ENCODE measurements at places on chromosomes 6 and 20.

GRCh38 chr6:31791324-31792089 lies 4.0 kb downstream of the VARS1 start:
- peak; percentile 31 for DNase-seq

- DNase-seq: no peak
Observed at GRCh38 chr6:43522547-43523261, 5.8 kb downstream of the POLR1C start.

- DNase-seq: no peak
Observed at GRCh38 chr6:167906899-167907298, 80.2 kb downstream of the AFDN start.

DNA sequence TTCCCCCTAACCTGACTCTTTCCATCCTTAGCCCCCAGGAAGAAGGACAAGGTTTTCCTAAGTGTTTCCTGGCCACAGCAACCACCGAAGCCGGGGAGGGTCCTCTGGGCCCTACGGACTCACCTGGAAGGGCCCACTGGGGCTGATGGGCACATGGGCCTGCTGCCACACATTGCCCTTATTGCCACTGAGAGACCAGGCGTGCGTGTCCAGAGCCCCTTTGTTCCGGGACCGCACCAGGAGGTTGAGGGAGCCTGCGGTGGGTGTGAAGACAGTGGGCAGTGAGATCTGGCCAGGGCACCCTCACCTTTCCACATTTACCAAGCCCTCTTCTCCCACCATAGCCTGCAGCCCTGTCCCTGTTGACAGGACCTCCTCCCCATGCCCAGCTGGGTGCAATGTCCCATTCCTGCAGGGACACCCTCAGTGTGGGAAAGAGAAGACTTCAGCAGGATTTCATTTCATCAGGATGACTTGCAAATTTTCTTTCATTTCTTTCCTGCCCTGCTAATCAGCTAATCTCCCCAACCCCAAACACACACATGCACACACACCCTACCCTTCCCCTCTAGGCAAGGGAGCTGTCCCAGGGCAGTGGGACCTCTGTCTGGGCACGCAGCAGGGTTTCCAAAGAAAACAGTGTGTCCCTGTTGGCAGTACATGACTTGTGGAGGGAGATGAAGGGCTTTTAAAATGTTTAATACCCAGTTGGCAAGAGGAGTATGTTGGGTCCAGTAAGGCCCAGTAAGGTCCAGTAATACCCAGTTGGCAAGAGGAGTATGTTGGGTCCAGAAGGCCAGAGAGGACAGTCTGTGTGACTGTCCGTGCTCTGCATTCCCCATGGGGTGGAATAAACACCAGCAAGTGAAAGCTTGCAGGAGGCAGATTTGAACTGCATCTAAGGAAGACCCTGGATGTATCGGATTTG lies 59.0 kb downstream of the MDGA1 start:
- no peak for DNase-seq

- DNase-seq: no peak
Observed at GRCh38 chr20:58651559-58651945, 469 bp downstream of the STX16 start.

GRCh38 chr20:15278041-15278440 lies 940.6 kb upstream of the FLRT3 start:
- no peak for DNase-seq

GRCh38 chr6:8013763-8014162 lies 50.4 kb downstream of the BLOC1S5 start:
- no peak for DNase-seq

DNA sequence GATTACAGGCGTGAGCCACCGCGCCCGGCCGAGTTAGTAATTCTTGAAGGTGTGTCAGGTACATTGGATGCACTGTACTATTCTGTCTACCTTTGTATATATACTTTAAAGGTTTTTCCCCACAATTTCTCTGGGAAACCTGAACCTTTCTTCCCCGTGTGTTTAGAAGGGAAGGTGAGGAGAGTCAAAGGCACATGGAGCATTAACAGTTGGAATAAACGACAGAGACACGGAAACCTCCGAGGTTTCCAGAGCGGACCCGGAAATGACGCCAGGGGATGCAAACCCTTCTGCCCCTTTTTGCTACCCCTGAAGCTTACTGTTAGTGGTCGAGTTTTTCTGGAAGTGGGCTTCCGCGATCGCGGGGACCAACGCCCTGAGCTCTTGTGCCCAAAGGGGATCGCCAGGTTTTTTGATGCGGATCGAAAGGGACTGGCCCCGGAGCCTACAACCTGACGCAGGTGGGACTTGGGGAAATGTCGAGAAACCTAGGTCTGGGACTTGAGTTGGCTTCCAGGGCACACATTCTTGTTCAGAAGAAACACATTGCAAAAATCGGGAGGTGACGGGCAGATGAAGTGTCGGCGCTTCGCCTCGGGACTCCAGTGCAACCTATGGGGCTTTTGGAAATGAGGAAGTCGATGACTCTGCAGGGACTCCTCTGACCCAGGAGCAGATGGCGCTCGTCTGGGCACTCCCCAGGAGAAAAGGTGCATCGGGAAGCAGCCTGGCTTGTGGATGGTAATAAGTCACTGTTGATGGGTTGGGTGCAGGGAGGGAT lies 218.2 kb downstream of the OR2B2 start:
- no peak for DNase-seq

DNA sequence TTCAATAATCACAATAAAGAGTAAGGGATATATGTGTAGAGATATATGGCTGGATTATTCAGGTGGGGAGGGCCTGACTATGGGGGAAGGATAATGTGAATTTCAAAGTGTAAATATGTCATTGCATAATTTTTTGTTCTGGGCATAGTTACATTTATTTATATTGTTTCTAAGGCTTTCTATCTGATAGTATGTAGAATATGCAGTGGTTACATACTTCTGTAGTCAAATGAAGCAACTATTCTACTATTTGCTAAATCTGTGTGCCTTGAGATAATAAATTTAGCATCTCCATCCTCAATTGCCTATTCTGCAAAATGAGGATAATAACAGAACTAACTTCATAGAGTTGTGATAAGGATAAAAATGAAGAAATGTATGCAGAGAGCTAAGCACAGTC lies 359.2 kb downstream of the CDKAL1 start:
- DNase-seq: no peak

DNA sequence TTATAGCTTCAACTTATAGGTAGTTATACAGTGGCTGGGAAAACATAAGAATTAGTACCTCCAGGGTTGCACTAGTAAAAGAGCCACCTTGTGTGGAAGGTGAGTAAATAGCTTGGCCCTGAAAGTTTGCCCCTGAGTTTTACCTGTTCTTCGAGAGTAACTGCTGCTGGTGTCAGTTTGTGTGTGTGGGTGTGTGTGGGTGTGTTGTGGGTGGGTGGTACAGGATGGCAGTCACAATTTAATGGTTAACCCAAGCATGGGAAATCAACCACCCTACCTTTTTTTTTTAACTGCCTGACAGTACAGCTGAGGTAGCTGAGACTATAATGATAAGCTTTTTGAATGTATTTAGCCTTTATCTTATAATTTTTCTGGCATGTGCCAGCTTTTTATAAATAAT lies 137.3 kb downstream of the STXBP5 start:
- no peak for DNase-seq

DNA sequence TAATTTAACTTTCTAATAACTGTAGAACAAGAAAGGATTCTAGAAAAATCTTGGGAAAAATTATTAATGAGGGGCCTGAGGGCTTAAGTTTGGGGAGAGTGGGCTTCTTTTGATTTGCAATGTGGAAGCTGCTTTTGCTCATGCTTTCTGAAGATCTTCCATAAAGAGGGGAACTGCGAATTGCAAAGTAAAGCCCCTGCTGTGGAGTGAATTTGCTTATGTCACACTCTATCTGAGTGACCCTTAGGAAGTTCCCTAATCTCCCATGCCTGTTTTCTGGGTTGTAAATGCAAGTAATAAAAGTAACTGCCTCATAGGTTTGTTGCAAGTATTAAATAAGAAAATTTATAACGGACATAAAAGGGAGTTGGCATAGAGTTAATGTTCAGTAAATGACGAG lies 301.2 kb downstream of the PLCB1 start:
- DNase-seq: no peak

DNA sequence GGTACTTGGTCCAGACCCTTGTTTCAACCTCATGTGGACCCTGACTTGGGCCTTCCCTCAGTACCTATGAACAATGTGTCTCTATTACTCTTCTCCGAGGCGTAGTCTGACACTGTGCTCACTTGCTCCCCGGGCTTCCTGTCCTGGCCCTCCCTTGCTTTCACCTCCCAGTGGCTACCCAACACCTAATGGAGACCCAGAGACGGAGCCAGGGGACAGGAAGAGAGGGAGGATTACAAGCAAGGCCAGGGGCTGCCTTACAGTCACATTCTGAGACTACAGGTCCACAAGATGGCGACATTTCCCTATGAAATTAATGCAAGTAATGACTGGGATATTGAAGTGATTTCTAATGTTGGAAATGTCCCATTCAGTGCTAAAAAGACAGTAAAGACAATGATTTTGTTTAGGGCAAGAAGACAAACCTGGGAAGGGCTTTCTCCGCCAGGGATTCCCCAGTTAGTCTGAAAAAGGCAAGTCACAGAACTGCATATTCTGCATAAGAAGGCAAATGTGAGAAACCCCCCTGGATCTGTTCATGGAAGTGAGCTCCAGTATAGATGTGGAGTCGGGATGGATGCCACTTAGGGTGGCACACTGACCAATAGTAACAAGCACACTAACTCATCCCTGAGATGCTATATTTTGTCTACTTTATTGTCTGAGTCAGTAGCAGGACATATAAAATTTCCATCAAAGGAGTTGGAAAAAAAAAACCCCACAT lies 44.0 kb upstream of the ZBTB24 start:
- peak; percentile 47 for DNase-seq

DNA sequence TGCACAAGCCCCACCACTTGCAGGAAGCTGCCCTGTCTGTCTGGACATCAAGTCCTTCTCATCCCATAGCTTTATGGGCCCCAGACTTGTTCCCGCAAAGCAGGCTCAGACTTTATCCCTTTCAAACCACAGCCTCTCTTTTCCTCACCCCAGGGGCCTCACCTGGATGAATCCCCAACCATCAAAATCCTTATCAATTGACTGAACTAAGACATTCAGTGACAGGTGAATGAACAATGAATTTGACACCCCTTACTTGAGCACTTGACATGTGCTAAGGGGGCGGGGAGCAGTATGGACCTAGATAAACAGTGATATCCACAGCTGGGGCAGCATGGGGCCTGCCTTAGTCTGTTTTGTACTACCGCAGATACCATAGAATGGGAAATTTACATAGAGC lies 5.0 kb downstream of the RAB44 start:
- DNase-seq: no peak

DNA sequence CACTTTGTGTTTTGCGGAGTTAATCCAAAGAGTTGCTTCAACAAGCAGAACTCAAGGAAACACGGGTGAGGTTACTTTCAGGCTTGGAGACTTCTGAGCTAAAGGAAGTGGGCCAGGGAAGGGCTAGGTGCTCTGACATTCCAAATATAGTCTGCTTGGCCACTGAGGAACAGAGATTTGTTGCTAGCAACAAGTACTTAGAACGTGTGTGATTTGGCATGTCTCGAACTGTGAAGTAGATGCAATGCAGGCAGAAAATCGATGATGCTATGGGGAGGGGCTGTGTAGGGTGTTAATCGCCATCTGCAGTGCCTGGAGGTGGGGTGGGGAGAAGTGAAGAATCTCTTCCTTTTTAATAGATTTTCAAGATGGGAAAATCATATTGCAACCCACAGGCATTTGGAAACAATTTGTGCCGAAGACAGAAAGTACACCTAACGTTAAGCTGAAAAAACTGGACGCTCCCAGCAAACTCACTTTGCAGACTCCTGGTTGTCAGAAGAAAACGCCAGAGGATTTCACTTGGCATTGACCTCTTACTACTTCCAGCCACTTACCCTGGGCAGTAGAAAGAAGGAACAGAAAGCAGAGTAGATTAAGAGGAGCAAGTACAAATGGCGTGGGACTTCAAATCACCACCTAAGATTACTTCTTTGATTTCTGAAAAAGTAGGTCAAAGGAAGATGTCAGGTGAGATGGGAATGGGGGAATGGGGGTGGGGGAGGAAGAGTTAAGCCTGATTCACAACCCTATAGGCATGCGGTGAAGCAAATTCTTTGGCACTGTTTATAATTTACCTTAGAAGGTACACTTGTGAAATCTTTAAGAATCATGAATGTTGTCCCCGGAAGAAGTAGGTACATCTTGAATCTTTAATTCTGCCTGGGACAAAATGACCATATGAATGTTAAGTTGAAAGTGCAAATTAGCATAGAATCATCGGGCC lies 314.1 kb downstream of the CD83 start:
- no peak for DNase-seq

DNA sequence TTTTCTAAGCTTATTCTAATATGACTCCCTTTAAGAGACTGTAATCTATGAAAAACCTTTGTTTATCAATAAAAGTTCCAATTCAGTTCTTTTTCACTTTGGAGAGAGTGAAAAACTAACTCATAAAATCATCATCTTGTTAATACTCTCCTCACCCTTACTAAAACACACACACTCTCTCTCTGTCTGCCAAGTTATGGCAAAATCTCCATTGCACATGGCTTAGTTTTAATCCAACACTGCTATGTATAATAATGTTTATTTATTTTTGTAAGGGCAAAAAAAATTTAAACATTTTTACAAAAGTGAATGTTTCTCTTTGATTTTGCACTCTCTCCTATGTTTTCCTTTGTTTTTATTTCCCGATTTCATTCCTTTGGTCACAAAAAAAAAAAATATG lies 253.2 kb downstream of the BMP7 start:
- DNase-seq: no peak

- DNase-seq: no peak
Observed at GRCh38 chr6:81682235-81682795, 70.2 kb downstream of the TENT5A start.

DNA sequence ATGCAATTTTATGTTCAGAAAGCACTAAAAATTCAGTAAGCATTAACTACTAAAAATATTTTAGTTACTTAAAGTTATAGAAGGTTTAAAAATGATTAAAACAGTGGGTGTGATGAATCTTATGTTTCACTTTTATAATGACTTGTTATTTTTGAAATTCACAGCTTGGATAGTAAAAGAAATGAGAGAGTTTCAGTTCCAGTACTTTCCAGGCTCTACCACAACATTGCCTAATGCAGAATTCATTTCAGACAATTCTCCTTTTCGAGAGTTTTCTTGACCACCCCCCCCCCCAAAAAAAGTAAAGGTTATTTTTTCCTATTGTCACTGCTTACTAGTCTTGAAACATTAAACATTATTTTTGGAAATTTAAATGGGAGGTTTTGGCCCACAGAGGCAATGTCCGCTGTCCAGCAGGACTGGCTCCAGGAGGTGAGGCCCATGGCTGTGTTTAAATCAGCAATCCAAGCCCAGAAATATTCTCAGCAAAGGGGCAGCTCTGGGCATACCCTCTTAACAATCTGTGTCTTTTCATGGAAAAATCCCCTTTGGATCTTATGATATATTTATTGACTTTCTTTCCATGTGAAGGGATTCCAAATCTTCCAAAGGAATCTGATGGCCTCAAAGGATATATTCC lies 519.9 kb downstream of the MAFB start:
- no peak for DNase-seq

DNA sequence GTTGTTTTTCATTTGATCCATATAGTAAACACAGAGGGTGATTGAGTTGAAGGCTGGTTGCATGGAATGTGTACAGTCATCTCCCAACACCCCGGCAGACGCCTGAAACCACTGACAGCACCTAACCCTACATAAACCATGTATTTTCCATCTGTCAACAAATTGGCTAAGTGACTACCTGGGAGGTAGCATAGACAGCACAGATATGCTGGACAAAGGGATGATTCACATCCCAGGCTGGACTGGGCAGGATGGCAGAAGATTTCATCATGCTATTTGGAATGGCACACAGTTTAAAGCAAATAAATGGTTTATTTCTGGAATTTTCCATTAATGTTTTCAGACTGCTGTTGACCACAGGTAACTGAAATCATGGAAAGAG lies 4.4 kb upstream of the VIP start:
- no peak for DNase-seq

- DNase-seq: no peak
Observed at GRCh38 chr20:33554914-33555420, 65.1 kb downstream of the CBFA2T2 start.

Measured in activated CD4-positive, alpha-beta T cell treated with anti-CD3 and anti-CD28 coated beads for 24 hours (primary cell).